CD4-positive, alpha-beta T cell treated with Interleukin-6 for 4 hours (primary cell): ENCODE measurements at places on chromosomes 5 and 9.

- DNase-seq, result no peak
These were observed 138.8 kb downstream of the KDM4C start for GRCh38 chr9:6896562-6896961.

GRCh38 chr9:100819980-100820379 is 208.5 kb upstream of the PLPPR1 start:
- no peak for DNase-seq

DNA sequence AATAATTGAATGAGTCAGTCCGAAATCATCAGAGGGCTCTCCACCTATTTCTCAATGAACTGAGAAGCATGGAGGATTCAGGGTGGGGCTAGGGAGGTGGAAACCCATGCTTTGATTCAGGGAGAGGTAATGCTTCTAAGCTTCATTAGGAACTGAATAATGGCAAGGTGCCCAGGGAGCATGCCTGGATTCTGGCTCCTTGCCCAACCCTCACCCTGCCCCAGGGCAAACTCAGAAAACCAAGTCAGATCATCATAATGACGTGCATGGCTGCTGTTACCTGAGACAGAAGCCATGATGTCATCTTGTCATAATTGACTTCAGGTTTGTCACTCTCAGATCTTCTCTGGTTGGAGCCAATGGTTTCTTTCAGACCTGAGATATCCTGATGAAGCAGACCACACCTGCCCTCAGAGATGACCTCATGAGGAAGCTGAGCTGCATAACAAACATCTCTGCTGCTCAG is 199.6 kb downstream of the SYK start:
- DNase-seq, result no peak

DNA sequence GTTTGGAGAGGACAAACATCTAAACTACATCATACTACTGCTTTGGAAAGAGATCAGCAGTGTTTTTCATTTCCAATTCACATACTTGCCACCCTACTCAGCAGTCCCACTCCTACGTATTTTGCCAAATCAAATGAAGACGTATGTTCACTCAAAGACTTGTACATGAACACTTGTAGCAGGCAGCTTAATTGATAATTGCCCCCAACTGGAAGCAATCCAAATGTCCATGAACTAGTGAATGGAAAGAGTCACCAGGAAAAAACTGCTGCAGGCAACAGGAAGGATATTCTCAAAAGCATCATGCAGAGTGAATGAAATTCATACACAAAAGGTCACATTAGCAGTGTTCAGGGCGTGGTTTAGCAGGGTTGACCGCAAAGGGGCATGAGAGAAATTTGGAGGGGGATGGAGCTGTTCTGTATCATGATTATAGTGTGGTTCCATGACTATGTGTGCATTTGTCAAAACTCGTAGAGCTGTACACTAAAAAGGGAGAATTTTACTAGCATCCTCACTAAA is 38.8 kb downstream of the PAEP start:
- DNase-seq, result no peak

DNA sequence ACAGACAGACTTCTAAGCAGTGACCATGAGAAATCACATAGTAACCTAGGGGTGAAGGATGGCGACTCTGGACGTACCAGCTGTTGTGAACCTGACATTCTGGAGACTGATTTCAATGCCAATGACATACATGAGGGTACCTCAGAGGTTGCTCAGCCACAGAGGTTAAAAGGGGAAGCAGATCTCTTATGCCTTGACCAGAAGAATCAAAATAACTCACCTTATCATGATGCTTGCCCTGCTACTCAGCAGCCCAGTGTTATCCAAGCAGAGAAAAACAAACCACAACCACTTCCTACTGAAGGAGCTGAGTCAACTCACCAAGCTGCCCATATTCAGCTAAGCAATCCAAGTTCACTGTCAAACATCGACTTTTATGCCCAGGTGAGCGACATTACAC is 38.0 kb upstream of the CCDC152 start:
- DNase-seq, result peak; percentile 6
